ENCODE measurements at places on chromosomes 3 and 15.

- no peak for DNase-seq
These were observed 477.4 kb upstream of the RASGRP1 start for GRCh38 chr15:39041979-39042495.

DNA sequence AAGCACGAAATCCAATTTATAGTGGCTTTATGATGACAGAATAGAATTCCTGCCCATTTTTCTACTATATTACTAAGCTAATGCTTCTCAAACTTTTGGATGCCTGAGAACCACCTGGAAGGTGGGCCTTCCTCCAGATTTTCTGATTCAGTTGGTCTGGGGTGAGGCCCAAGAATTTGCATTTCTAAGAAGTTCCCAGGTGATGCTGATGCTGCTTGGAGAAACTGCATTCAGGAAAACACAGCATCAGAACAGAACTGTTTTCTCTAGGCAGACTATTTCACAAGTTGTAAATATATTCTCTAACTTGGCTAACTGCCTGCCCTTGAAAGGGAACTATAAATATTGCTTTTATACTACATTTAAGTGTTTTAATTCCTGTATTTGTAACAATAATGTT is 644.9 kb upstream of the DPPA4 start:
- DNase-seq: no peak

GRCh38 chr15:60967728-60968127 is 261.4 kb downstream of the RORA start:
- DNase-seq: no peak

GRCh38 chr3:141845407-141846049 is 30.9 kb upstream of the ATP1B3 start:
- no peak for DNase-seq

DNA sequence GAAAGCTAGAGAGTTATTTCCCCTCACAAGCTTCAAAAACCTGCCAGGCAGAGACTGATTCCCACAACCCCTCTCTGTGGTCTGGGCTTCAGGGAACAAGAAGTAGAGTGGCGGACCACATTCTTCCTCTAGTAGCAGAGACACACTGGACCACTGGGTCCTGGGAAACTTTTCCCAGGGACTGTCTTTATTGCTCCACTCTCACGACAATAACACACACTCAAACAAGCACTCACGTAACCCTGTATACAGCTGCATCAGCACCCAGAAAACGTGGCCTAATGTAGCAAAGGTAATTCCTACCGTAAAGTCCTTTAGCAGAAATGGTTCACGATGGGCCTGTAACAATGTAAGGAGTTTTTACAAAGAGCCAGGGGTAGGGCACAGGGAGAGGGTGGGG is 27.6 kb downstream of the CPOX start:
- no peak for DNase-seq

GRCh38 chr15:79282371-79283251 is at the start of gene ANKRD34C:
Gene ANKRD34C (plus strand): TSS chr15:79282722. CDS start chr15:79293285, 10,563 bp downstream.
- DNase-seq: no peak

DNA sequence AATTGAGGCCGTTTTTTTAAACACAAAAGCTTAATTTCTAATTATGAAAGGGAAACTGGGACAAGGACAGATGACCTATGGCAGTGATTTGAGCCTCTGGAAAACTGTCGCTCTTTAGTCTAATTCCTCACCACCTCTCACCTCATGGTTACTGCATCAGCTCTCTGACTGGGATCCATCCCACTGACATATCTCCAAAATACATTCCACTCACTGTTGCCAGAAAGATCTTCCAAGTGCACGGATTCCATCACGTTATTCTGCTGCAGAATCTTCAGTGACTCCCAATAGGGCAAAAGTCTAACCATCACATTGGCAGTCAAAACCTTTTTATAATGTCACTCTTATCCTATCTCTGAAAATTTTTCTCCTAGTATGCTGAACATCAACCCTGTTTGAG is 132.3 kb upstream of the MB21D2 start:
- DNase-seq: no peak

DNA sequence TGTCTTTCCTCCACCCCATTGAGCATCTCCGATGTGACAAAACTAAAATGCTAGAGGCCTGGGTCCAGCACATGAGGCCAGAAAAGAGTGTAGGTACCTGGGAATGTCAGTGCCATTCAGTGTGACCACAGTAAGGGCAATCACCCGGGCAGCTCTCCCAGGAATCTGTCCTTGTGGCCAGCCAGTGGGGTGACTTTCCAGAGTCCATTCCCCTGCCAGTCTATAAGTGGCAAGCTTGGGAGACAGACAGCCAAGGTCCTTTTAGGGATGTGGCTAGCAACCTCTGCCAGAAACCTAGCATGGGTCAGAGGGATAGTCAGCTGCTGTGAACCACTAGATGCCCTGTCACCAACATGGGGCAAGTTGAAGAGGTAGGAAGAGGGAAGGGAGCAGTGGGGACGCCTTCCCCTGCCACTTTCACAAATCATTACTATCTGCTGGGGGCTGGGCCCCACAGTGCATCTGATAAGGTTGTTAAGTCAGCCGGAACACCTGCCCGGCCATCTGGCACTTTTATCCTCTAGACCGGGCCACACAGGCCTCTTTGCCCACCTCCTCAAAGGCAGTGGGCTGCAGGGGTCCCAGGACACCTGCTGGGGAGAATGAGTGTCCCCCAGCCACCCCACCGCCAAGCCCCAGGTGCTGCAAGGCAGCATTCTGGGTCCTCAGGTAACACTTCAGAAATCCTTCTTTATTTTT is 24.8 kb upstream of the DET1 start:
- no peak for DNase-seq

DNA sequence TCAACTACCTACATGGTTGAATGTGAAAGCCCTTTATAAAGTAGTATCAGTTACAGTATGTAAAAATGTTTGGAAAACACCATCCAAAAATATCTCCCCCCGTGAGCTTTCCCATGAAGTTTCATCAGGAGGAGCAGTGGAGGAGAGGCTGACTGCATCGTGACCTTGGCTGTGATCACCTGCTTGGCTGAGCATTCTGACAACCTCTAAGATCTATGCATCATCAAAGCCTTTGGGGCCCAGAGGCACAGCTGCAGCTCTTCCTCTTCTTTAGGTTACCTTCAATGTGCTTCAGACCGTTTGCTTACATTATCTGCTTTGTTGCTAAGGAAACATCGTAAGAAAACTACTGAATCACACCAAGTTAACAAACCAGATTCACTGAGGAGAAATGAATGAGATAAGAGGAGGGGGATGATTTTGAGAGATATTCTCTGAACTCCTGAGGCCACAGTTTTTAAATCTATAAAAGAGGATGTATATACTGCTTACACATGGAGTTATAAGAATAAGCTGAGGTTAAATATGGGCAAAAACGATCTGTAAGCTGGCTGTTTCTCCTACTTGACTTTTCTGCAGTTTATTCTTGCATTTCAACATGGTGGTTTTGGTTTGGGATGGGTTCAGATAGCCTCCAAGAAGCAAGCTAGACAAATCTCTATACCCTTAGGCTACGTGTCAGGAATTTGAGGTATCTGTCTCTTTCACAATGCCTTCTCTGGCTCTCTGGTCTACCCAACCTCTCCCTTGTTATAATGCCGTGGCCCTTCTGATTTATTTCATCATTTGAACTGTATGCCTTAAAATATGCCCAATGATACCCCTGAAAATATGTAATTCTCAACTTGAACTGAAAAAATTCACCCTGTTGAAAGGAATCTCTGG is 4.0 kb downstream of the GCSAM start:
- DNase-seq: no peak

- peak; percentile 31 for DNase-seq
These were observed 41.2 kb downstream of the LIPC start for GRCh38 chr15:58472821-58473581.
